ENCODE measurements at places on chromosomes 1 and 21.
A peak's percentile ranks its signal among the peaks of the same experiment; 100 is the strongest.

DNA sequence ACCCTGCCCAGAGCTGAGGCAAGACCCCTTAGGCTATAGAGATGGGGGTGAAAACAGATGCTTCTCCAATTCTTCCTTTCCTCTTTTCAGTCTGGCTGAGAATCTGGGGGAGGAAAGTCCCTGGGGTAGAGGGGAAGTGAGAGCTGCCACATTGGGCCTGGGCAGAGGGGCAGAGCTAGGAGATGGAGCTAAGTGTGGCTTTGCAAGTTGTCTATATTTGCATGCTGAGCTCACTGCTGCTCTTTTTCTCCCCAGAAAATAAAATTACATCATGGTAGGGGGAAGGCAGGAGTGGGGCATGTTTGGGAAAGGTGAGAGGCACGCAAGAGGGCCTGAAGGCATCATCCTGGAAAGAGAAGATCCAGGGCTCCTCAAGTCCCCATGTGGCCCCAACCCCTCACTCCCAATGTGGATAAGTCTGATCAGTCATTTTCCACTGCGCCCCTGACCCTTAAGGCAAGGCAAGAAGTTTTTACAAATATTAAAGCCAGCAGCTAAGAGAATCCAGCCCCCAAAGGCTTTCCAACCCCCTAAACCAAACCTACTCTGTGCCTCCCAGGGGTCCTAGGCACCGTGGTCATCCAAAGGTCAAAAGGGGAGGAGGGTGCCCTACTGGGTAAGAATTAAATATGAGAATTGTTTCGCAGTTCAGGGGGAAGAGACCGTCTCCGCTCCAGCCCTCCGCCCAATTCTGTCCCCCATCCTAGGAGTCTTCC lies 500 bp upstream of the PEA15 start:
- DNase-seq = no peak

DNA sequence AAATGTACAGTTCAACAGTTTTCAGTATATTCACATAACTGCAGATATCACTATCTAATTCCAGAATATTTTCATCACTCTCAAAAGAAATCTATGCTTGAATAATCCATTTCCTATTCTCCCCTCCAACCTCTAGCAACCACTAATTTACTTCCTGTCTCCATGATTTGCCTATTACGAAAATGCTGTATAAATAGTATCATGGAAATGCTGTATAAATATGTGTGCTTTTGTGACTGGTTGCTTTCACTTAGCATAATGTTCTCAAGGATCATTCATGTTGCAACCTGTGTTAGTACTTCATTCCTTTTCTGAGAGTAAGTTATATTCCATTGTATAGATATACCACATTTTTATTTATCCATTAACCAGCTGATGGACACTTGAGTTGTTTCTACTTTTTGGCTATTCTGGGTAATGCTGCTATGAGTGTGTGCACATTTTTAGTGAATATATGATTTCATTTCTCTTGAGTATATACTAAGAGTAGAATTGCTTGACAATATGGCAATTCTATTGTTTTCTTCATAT lies 115.6 kb downstream of the TNFSF18 start:
- DNase-seq = no peak

GRCh38 chr21:46515109-46515508 lies 56.4 kb downstream of the DIP2A start:
- DNase-seq = peak; percentile 87

GRCh38 chr1:172977296-172978017 lies 73.3 kb downstream of the TNFSF18 start:
- no peak for DNase-seq

DNA sequence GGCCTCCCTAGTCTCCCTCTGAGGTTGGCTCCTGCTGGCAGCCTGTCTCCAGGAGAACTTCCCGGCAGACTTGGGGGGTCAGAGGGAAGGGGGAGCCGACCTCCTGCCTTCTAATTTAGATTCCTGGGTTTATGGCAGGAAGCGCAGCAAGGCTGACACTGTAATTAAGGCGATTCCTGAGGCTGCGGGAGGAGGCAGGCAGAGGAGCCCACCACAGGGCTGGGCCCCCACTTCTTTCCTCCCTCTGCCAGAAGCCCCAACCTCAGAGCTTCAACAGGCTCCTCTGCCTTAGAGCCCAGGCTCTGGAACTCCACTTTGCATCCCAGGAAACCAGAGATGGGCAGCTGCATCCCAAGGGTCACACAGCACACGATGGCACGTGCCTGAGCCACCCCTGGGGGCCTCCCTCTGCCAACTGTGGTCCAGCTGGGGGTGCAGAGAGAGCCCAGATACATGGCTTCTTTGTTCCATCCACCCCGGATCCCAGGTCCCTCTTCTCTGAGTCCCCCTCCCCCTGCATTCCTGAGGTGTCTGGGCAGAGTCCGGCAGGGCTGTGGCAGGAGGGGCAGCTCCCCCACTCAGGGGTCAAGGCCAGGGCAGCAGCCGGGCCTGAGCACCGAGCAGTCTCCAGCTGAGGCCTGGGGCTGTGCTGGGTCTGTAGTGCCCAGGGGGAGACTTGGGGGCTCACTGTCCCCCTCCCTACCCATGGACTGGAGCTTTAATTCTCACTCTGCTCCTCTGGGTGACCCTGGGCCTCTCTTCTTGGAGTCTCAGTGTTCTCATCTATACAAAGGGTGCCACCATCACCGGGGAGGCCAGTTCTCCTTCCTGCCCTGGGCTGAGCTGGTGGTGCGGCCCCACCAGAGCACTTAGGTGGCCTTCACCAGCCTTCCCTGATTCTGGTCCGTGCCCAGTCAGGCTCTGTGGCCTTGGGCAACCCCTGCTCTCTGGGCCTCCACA lies 39.4 kb upstream of the FAM131C start:
- no peak for DNase-seq

DNA sequence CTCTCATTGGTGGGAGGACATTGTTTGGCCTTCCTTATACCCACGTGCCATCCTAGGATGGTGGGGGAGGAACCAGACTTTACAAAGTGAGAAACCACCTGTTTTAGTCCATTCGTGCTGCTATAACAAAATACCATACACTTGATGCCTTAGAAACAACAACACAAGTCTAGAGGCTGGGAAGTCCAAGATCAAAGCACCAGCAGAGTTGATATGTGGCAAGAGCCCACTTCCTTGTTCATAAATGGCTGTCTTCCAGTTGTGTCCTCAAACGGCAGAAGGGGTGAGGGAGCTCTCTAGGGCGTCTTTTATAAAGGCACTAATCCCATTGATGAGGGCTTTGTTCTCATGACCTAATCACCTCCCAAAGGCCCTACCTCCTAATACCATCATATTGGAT lies 31.1 kb downstream of the CAPN8 start:
- no peak for DNase-seq

DNA sequence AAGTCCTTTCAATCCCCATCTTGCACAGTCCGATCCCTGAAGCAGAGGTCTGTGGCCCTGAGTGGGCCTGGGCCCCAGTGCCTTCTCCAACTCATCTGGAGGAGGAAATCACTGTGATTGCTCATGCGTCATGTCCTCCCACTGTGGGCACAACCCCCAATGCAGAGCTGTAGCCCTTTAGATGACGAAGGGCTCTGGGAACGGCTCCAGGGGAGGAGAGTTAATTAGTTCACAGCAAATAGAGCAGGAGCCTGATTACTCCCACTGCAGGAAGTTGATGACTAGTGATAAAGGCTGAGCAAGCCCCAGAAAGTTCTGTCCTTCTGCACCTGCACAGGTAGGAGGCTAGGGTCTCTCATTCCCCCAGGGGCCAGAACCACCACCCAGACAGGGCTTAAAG lies 111.5 kb downstream of the CCDC185 start:
- no peak for DNase-seq

GRCh38 chr1:241579434-241579833 lies 47.3 kb downstream of the KMO start:
- no peak for DNase-seq

- peak; percentile 44 for DNase-seq
These were observed 67.5 kb downstream of the CCDC185 start for GRCh38 chr1:223460566-223461189.

DNA sequence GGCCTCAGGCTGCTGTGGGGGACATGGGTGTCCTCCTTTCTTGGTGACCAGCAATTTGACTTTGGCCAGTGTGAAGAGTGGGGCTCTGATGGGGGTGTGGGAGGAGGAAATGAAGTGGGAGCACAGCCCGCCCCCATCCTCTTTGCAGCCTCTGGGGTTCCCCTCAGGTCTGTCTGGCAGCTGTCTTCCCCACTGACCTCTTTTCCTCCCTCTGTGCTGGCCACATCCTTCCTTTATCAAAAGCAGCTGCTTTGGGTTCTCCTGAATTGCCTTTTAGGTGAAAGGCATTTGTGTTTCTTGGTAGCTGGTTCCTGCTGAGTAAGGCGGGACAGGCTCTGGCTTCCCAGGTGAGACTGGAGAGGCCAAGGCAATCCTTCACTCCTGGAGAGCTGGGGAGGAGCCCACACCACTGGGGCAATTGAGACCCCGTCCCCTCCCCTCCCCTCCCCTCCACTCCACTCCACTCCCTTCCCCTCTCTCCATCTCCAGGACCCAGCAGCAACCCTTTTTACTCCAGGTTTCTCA lies 24.9 kb downstream of the PCAT6 start:
- no peak for DNase-seq

GRCh38 chr21:14737922-14738321 lies 191.8 kb upstream of the SAMSN1 start:
- peak; percentile 26 for DNase-seq

DNA sequence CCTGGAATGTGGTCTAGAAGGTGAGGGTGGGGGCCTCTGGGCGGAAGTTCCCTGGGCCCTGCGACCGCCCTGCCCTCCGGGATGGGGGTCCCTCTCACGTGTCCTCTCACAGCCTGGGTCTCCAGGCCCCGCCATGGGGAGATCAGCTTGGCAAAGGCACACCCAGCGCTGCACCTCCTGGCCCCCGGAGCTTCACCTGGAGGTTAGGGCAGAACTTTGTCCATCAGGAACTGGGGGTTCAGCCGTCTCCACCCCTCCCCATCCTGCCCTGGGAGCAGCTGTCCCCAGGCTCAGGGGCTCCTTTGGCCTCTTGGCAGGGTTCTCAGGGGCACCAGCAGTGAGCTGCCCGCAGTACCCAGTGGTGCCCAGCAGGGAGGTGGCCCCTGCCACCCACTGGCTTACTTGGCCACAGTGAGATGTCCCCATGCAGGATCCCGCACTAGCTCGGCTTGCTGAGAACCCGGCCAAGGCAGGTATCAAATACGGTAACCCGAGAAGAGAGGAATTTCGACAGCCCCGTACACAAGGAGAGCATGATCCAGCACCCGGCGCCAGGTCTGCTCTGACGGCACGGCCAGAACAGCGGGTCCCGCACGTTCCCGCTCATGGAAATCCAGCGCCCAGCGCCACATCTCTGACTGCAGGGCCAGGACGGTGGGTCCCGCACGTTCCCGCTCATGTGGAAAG lies 36.7 kb downstream of the RRP1 start:
- DNase-seq = no peak

DNA sequence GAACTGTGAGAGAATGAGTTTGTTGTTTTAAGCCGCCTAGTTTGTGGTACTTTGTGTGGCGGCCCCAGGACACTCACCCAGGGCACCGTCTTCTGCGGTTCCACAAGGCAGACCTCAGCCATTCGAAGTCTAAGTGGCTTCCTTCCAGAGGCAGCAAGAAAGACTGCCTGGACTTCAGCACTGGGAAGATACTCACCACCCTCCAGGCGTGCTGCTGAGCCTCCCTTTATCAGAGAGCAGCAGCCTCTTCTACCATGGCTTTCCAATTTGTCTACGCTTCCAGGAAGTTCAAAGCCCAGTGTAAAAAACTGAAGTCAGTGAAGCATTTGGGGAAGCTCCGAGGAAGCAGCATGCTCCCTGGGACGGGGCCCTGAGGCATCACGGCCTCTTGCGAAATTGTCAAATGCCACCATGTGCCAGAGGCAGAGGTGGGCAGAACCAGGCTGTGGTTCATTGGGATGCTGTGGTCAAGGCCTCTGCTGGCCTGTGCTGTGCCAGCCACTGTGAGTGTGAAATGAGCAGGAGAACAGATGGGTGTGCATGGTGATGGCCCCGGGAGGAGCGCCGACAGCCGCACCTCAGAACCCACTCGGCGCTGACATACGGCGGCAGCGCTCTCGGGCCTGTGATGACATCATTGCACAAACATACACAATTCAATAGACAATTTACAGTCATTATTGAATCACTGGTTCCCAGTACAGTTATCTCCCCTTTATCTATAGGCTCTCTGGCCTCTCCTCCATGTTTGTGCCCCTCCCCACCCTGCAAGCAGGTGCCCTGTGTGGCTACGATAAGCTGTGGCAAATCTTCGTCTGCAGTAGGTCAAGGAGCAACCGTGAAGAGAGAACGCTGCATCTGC lies 110.4 kb downstream of the PDE9A start:
- DNase-seq = no peak

DNA sequence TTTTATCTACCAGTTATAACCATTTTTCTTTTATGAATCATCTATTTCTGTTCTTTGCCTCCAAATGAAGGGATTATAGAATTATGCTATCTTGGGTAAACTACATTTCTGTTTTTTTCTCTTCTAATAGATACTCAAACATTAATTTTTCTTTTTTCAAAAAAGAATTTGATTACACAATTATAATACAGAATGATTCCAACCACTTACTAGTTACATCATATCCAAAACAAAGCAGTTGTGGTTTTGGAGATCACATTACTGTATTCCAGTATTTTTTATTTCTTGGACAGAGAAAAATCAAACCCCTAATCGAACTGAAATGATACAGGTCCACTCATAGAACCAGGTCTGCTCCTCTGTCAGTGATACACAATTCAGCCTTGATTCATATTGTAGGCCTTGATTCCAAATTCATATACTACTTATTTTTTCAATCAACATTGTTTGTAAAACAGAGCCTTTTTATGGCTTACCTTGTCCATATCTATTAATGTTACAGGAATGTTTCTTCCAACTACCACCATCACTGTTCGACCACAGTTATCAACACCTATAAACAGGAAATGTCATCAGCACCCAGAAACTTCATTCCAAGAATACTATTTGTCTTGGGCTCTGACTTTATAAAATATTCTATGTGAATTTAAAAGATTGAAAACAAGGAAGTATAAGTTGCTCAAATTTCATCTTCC lies 43.2 kb downstream of the GDAP2 start:
- no peak for DNase-seq

GRCh38 chr1:226908913-226909312 lies 31.2 kb upstream of the COQ8A start:
- DNase-seq = no peak

GRCh38 chr1:208127792-208128529 lies 116.2 kb downstream of the PLXNA2 start:
- DNase-seq = no peak

DNA sequence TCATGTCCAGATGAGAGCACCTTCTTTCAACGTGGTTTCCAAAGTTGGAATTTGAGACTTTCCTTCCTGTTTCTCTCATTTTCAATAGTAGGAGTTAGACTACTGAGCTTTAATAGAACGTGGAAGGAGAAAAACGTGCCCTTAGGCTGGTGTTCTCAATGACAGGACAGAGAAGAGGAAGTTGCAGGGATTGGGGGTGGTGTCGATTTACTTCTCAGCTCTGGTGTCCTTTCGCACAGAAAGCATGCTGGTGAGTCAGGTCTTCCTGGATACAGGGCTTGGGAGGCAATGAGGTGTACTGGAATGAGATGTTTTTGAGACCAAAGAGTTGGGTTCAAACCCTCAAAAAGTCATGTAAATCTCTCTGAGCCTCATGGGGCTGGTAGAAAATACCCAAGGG lies 67.1 kb downstream of the HIVEP3 start:
- DNase-seq = no peak
